Skin of body (tissue), 3 donors: ENCODE measurements at places on chromosomes 11 and 22. TPM values are rescaled to one million over a fixed set of nuclear protein-coding genes. Genes with fewer than 3 reads are reported as not detected.
A peak's percentile ranks its signal among the peaks of the same experiment; 100 is the strongest.

KCNK4 gene
- not detected for total RNA-seq

ATG13 gene
- total RNA-seq: 57.4 TPM

TSPAN32 gene
- 1.2 TPM for total RNA-seq

- no peak for DNase-seq
Measured at GRCh38 chr11:11211186-11211585, 141.9 kb downstream of the CSNK2A3 start.

- DNase-seq: no peak
Measured at GRCh38 chr11:128724891-128725611, 31.2 kb downstream of the FLI1 start.

- no peak for DNase-seq
Measured at GRCh38 chr11:132457445-132457844, 1074.9 kb downstream of the OPCML start.

DNA sequence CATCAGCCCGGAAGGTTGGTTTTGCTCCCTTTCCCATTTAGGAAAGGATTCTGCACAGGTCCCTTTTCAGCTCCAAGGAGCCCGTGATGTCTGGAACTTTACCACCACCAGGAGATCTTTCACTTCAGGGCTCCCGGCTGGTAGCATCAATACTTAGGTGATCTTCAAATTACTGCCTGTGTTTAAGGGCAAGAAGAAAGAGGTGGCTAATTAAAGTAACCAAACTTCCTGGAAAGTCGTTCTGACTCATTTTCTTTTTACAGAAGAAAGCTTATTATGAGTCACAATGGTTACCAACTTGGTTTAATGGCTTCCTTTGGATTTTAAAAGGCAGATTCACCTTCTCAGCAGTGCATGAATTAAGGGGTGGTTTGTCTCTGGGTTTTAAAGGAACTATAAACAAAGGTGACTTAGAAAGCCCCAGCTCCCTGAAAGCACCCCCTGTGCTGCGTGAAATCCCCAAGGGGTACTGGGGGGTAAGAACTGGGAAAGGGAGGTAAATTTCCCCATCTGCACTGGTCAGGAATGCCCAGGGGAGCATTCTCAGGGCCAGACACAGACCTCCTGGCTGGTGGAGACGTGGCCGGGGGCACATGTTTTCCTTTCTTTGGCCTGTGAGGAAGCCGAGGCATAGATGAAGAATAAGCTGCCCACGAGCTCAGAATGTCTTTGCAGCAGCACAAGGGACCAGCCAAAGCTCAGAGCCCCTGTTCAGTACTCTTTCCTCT, 8.8 kb downstream of the POU2F3 start:
- DNase-seq: no peak

- DNase-seq: no peak
Measured at GRCh38 chr11:20127671-20128527, 32.4 kb downstream of the DBX1 start.

DNA sequence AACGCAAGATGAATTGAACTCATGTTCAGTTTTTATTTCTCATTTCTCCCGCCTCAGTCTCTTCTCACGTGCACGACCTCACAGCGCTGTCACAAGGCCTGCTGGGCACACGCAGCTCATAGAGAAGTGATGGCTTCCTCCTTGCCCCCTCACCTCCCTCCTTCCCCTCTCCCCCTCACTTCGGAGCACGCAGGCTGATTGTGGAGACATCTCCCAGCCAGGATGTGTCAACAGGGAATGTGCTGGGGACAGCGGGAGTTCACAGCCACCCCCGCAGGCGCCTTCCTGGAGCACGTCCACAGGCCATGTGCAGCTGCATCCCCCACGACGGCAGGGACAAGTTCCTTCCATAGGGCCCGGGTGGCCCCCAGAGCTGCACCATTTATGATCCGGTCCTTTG, 29.1 kb upstream of the KRTAP5-6 start:
- no peak for DNase-seq

DNA sequence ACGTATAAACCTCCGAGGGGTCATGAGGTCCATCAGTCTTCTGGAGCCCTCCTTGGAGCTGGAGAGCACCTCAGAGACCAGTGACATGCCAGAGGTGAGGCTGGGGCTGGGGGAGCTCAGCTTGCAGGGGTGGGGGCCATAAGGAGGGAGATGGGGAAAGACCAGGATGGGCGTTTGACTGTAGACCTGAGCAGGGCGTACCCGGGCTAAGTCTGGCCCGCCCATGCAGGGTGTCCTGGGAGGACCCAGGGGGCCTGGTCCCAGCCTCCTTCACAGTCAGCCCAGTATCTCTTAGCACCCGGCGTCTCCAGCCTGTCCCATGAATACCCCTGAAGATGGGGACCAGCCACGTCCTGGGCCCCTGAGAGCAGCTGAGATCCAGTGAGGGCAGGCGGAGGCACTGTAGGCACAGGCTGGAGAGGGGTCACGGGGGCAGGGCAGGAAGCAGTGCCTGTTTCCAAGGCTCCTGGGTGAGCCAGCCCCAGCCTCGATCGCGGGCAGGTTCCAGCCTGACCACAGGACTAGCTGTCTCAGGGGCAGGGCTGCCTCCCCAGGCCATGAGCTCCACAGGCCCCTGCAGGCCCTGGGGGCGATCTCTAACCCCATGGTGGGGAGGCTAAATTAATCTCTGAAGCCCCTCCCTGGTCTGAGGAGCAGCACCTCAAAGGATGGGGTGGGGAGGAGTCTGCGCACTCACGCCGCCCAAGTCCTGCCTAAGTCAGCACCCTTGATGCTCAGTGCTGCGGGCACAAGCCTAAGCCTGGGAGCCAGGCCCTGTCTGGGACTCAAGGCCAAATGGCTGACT, 7.1 kb downstream of the SSH3 start:
- DNase-seq: no peak

DNA sequence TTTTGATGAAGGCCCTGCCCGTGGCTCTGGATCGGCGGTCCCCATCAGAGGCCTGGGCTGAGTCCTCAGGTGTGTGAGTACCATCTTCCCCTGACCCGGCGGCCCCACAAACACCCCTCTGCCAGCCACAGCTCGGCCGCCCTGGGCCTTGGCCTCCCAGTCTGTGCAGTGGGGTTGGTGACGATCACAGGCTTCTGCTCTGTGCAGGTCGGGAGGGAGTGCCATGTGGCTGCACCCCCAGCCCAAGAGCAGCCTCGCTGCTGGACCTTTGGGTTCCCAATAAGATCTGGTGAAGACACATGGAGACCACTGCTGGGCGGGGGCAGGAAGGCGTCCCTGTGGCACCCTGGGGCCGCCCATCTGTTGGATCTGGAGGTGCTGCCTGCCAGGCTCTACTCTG, 47.1 kb upstream of the PPARA start:
- no peak for DNase-seq

DNA sequence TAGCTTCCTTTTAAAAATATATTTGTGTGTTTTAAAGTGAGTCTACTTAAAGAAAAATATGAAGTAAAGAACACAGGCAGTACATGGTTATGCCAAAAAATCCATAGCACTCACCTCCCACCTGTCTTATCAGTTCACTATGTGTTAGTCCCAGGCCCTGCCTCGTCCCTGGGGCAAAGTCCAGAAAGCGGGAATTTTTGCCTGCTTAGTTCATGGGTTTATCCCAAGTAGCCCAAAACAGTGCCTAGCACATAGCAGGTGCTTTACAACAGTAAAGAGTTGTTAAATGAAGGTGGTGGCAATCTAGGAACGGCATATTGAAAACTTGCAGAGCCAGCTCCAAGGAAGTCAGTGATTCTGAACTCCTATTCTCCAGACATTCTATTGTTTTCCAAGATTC, 154.0 kb downstream of the MN1 start:
- no peak for DNase-seq

GRCh38 chr11:86014221-86014620, 54.7 kb downstream of the PICALM start:
- peak; percentile 17 for DNase-seq

GRCh38 chr11:17816232-17816931, 81.8 kb downstream of the KCNC1 start:
- DNase-seq: peak; percentile 47
